Prostate gland (tissue), 2 donors: ENCODE measurements at places on chromosomes 16 and 17.
A peak's percentile ranks its signal among the peaks of the same experiment; 100 is the strongest.

GRCh38 chr16:4376126-4376892, 4.7 kb downstream of the VASN start:
- DNase-seq, result peak; percentile 80

- DNase-seq, result no peak
Observed at GRCh38 chr17:37485938-37486570, 3.6 kb upstream of the DUSP14 start.

GRCh38 chr16:2329532-2329931, 11.0 kb downstream of the ABCA3 start:
- DNase-seq, result no peak

- DNase-seq, result no peak
Observed at GRCh38 chr17:17831208-17832031, 5.4 kb downstream of the SREBF1 start.

DNA sequence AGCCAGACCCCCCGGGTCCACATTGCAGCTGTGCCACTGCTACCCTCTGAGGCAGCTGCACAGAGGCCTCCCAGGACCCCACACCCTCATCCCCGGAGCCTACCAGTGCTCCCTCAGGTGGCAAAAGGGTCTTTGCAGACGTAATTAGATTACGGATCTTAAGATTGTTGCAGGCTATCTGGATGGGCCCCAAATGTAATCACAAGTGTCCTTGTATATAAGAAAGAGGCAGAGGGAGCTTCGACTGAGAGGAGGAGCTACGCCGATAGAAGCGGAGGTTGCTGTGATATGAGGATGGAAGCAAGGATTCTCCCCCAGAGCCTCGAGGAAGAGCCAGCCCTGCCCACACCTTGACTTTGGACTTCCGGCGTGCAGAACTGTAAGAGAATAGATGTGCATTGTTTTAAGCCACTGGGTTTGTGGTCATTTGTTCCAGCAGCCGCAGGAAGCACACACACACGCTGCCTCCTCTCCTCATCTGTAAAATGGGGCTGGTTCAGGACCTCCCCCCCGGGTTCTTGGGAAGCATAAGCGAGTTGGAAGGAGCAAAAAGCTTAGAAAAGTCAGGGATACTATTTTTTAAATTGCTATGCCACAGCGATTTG, 10.5 kb upstream of the RAI1 start:
- no peak for DNase-seq

DNA sequence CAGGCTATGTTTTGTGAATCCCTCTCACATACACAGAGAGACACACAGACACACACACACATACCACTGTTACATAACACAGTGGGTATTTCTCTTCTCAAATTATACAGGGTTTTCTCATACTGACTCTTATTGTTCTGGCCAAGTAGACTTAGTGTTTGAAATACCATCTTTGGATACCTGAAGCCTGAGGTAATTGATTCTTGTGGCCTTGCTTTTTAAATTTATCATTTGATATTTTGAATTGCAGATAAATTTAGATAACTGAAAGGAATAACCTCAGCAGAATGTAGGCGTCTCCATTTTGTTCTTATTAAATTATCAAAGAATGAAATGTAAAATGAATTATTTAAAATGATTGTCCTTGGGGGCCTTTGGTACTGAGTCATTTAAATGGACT, 223.8 kb downstream of the LGALS9B start:
- DNase-seq, result no peak
